ENCODE measurements at places on chromosomes 1 and 21.

GRCh38 chr1:74690909-74691308 lies 17.3 kb upstream of the ERICH3 start:
- no peak for DNase-seq

- no peak for DNase-seq
Measured at GRCh38 chr1:54100500-54100899, 47.1 kb downstream of the TCEANC2 start.

GRCh38 chr21:15731243-15731613 lies 1.4 kb downstream of the USP25 start:
- DNase-seq = no peak

GRCh38 chr1:116785006-116785405 lies 30.8 kb downstream of the CD2 start:
- no peak for DNase-seq

- DNase-seq = no peak
Measured at GRCh38 chr1:46790446-46791101, 8.3 kb upstream of the CYP4B1 start.

DNA sequence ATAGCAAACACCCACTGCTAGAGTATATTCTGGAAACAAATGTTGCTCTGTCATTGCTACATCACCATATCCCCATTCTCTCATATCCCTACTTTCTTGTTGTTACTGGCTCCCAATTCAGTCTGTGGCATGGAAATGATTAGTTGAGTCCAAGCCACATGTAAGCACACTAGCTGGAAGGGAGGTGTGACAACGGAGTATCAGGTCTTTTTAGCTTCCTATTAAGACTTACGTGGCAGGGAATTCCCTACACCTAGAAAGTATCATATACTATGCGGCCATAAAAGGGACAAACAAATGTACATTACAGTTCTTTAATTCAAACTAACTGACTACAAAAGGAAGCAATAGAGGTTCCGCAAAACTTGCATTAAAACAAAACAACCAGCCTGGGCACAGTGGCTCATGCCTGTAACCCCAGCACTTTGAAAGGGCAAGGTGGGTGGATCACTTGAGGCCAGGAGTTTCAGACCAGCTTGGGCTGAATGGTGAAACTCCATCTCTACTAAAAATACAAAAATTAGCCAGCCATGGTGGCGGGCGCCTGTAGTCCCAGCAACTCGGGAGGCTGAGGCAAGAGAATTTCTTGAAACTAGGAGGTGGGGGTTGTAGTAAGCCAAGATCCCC lies 48.6 kb downstream of the INTS7 start:
- no peak for DNase-seq

- no peak for DNase-seq
Measured at GRCh38 chr1:23963617-23964234, 4.1 kb downstream of the PNRC2 start.

DNA sequence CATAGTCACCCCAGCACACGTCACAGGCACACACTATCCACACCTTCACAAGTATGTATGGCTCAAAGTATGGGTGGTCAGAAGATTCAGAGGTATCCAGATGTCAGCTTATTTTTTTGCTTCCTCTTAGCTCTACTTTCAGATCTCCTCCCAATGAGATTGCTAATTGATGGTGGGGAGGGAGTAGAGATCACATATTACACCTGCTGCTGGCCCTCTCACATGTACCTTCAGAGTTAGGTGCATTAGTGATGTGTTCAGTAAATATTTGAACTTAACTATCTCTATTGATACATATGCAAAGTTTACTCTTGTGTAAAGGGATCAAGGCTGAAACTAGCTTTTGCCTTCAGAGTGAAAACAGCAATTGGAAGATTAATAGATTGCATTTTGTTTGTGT lies 262.6 kb downstream of the PCP4 start:
- DNase-seq = no peak

DNA sequence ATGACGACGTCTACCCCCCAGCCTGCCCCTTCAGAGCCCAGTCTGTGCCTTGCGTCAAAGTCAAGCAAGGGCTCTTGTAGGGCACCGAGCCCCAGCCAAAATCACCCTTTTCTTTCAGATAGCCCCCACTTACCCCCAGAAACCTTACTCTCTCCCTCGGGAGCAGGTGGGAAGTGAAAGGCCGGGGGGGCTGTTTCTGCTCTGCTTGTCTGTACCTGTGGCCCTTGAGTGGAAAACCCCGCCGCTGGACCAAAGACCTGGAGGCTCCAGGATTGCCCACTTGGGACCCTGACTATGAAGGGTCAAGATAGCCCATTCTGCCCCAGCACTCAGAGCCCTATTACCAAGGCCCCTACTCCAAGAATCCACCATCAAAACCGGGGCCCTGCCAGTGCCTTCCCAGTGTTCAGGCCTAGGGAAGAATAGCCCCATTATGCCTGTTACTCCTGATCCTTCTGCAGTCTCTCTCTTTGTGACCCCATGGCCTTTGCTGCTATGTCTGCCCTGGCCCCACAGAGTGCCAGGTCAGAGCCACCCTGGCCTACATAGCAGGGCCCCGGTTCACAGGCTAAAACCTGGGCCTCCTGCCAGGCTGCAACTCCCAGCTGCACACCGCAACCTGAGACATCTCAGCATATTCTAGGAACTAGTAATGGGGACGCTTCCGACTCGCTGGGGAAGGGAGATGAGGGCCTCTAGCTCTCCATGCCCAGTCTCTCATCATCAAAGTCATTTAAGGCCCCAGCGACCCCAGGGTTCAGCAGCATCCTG lies 22.2 kb upstream of the HPDL start:
- no peak for DNase-seq

GRCh38 chr1:197180252-197180878 lies 33.9 kb upstream of the ASPM start:
- DNase-seq = no peak

DNA sequence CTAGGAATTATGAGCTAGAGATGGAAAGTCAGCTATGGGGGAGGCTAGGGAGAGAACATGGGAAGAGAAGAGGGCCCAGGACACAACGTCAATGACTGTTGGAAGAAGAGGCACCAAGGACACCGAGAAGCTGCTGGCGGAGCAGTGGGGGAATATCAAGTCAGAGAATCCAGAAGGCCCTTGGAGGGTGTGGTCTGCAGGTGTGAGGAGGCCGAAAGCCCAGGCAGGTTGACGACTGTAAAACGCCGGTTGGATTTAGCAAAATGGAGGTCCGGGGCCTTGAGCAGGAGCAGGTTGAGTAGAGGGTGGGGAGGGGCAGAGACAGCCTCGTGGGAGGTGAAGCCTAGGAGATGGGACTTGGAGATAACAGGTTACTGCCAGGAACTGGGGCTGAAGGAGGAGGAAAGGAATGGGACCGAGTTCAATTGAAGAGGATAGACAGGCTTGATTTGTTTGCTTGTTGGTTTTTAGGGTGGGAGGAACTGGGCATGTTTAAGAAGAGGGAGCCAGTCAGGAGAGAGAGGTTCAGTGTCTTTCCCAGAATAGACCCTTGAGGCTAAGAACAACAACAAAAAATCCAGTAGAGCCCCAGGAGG lies 35.1 kb downstream of the EDN2 start:
- DNase-seq = no peak

- no peak for DNase-seq
Measured at GRCh38 chr1:200372095-200372884, 37.5 kb downstream of the ZNF281 start.

GRCh38 chr1:231601824-231602672 lies 24.5 kb upstream of the DISC1 start:
- no peak for DNase-seq

DNA sequence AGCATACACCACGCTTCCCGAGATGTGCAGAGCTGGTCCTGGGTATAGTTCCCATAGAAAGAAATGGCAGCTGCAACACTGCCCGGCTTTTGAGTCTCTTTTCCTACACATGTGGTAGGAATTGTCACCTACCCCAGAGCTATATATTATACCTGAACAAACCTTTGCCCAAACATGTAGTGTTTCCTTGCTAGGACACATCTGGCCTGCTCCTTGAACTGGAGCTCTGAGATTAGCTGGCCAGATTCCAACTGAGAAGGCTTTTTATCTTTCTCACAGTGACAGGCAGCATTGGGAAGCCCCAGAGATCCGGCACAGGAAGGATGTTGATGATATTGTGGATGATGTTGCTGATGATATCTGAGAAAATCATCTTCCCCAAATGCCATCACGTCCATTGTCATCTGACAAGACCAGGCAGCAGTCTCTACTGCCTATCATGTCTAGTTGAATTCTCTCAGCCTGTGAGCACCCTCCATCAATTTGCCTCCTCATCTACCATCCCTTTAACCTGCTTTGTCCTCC lies 115.0 kb upstream of the SMYD2 start:
- no peak for DNase-seq

DNA sequence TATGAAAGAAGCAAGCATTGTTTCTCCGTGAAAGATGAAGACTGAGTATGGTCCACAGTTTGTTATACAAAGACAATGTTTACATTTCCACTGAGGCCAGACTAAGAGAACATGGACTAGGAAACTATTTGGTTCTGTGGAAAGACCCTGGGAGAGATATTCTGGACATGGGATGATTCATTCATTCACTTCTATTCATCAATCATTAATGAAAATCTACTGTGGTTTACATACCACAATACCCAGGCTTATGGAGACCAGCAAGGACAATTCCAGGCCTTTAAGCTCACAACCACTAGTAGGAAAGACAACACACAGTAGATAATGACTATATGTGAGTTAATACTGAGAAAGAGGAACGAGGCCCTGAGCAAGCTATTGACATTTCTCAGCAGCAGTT lies 125.4 kb downstream of the TBX15 start:
- DNase-seq = no peak

DNA sequence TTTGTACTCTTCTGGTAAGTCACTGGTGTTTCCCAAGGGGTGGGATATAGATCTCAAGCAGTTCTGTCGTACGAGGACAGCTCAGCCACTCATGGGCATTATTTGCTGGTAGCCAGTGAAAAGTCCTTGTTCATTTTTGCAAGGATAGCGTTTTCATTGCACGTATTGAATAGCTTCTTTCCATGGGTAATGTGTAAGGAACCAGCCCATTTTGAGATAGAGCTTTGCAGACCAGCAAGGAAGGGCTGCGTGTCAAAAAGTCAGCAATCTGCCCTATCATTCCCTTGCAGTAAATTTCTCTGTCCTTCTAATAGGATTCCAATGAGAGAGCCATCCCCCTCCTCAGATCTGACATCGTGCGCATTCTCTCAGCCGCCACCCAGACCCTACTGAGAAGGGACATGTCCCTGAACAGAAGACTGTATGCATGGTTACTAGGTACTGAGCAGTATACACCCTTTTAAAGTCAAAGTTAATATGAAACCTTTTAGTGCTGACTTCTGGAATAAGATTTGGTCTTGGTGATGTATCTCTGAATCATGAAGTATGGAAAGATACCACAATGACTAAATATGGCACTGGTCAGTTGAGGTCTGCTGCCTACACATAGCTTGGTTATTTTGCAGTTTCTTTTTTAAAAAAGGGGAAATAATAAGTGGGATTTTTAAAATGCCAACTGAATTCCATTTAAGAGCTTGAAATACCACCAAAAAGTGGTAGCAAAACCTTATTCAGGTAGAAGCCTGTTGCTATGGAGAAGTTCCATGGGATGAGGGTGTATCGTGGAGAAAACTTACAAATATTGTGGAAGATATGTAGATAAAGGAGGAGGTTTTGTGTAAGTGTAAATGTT lies 55.3 kb downstream of the DOP1B start:
- no peak for DNase-seq

- DNase-seq = no peak
Measured at GRCh38 chr1:71667216-71667615, 586.4 kb upstream of the ZRANB2 start.

DNA sequence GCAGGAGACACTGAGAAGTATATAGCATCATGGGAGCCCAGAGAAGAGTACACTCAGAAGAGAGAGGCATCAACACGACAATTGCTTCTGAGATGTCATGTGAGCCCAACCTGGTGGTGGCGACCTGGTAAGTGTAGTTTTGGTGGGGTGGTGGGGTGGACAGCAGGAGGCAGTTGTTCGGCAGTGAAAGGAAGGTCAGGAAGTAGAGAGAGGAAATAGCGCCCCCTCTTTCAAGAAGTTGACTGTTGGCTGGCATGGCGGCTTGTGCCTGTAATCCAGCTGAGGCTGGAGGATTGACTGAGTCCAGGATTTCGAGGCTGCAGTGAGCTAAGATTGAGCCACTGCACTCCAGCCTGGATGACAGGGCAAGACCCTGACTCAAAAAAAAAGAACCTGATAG lies 12.6 kb downstream of the RSPO1 start:
- no peak for DNase-seq

GRCh38 chr21:42980312-42981213 lies 6.2 kb downstream of the PKNOX1 start:
- DNase-seq = no peak

- DNase-seq = no peak
Measured at GRCh38 chr1:18936814-18937481, 19.5 kb downstream of the IFFO2 start.

DNA sequence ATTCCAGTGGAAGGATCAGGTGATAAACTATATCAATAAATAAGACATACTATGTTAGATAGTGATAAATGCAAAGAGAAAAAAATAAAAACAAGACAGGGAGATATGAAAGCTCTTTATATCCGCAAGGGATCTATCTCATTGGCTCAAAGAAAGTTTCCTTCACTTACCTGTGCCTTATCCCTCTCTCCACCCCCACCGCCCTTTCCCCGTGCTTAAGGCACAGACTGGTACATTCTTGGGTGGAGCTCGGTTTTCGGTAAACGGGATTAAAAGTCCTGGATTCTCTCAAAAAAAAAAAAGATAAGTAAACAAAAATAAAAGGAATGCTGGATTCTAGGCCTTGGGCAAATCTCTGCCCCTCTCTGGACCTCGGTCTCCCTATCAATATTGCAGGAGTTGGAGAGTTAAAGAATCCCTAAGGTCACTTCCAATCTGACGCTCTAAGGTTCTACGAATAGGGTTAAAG lies 593 bp upstream of the DNAJC16 start:
- DNase-seq = no peak

DNA sequence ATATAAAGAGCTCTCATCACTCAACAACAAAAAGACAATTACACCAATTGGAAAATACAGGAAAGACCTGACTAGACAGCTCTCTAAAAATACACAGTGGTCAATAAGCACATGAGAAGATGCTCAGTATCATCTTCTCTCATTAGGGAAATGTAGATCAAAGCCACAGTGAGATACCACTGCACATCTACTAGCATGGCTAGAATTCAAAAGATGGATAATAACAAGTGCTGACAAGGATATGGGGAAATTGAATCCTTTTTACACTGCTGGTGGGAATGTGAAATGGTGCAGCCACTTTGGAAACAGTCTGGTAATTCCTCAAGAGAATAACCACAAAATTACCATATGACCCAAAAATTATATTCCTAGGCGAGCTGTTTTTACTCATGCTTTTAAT lies 9.4 kb downstream of the ACOT7 start:
- DNase-seq = no peak

GRCh38 chr1:28986306-28986910 lies 72.0 kb downstream of the EPB41 start:
- DNase-seq = no peak

Data from amygdala (tissue), 56 donors.